Activated CD8-positive, alpha-beta memory T cell treated with anti-CD3 and anti-CD28 coated beads, Interleukin-2, amount 50 U/mL, for 48 hours (primary cell): ENCODE measurements at places on chromosomes 11 and 22.

GRCh38 chr22:44247923-44248892 lies 64.5 kb downstream of the SHISAL1 start:
- DNase-seq, result peak; percentile 22

DNA sequence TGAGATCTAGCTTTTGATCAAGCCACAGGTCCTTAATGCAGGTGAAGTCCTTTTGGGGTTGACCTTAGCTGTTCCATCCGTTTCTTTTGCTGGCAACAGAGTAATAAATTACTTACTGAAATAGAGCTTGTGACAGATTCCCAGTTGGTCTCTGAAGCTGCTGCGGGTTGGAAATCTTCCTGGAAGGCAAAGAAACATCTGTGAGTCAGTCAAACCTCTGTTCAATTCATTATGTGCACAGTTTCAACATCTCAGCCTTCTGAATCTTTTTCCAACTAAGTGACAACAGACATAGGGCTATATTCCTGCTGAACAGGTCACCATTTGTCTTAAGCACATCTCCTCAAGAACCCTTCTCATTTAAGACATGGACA lies 88.9 kb upstream of the DDI1 start:
- no peak for DNase-seq

- no peak for DNase-seq
Measured at GRCh38 chr11:61814247-61814957, 2.4 kb downstream of the FADS1 start.

- no peak for DNase-seq
Measured at GRCh38 chr11:1694846-1695547, 2.0 kb upstream of the KRTAP5-6 start.

DNA sequence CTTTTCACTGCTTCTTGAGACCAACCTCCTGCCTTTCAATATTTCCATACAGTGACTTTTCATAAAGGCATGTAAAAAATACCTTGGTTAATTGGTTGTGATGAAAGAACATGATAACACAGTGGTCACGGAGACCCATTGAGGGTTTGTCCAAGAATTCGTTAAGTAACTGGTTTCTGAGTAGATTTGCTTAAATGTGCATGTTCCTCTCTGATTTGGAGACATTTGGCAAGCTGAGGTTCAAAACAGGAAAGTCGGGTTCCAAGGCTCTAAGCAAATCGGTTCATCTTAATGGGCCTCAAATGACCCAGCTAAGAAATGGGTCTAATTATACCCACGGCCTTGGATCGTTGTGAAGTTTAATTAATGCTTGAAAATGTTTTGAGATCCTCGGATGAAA lies 36.9 kb upstream of the CCND1 start:
- no peak for DNase-seq

DNA sequence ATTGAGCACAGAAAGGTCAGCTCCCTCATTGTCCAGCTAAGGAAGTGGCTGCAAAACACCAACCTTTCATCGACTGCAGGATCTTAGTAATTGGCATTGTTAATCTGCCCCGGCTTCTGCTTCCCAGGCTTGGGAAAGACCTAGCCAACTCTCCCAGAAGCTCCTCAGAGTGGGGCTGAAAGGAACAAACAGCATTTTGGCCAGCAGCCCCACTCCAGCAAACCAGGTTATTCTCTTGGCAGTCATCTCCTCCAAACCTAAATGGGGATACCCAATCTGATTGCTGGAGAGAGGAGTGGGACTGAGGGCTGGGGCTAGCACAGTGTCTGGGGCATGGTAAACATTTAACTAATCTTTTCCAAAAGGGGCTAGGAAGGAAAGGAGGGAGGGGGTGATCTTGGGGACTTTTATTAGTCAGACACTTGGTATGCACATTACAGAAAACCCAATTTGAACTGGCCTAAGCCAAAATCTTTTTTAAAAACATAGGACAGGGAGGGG lies 294.4 kb downstream of the MN1 start:
- DNase-seq, result no peak

GRCh38 chr11:62352355-62353336 lies 15.4 kb downstream of the ASRGL1 start:
- no peak for DNase-seq

DNA sequence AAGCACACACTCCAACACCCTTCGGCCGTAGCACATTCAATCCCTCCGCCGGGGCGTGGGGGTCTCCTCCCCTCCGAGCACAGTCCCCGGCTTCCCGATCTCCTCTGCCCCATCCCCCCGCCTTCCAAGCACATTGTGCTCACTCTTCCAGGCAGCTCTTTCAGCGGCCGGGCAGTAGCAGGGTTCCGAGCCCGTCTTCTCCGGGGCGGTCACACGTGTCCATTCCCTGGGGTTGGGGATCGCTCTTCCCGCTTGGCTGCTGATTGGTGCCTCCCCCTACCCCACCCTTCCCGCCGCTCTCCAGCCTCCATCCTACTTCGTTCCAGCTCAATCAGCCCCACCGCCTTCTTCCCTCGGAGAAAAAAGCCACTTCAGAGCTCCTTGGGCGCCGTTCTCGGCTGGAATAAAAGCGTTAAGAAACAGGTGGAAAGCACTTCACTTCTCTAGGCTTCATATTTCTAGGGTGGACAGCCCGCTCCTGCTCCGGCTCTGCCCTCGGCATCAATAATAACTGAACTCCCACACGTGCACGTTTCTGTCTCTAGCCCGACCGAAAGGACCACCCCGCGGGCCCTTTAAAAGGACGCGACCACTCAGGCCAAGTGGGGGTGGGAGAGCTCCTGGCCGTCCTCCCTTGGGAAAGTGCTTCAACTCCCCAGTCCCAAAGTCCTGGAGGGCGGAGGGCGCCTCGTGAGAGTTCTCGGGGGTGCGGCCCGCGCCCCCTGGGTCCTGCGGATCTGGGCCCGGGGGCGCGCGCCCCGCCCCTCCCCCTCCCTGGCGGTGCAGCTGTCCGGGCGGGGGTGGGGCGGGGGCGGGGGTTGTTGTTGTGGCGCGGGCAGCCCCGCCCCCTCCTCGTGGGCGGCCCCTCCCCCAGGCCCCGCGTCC lies 464 bp upstream of the CECR2 start:
- peak; percentile 53 for DNase-seq

GRCh38 chr11:100354736-100355135 lies 332.4 kb upstream of the ARHGAP42 start:
- no peak for DNase-seq

DNA sequence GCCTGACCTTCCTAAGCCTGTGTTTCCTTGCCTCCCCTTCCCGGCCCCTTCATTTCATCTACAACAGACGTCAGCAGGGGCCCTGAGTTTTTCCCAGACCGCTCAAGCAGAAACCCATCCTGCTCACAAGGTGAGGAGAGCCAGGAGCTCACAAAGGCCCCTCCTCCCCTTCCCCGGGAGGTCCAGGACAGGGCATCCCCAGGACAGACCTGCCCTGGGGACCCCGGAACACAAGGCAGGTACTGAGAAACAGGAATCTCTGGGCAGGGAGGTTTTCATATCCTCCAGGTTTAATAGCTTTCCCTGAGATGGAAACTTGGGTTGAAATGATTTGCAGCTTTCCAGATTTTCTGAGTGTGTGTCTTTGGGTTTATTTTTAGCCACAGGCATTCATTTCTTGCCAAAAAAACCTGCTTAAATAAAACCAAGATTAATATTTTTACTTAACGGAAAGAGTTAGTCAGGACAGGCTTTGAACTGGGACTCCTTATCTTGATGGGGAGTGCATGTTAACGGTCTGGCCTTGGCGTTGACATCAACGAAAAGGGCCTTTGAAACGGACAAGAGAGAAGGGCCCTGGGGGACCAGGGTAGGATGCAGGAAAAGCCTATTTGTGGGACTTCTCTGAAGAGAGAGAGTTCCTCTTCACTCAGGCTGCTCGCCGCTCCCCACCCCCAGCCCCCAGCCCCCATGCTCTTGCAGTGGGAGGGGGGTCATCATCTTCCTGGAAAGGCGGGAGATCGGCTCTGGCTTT lies 38.5 kb downstream of the TIMP3 start:
- DNase-seq, result no peak
